ENCODE measurements at places on chromosomes 1 and 21.

DNA sequence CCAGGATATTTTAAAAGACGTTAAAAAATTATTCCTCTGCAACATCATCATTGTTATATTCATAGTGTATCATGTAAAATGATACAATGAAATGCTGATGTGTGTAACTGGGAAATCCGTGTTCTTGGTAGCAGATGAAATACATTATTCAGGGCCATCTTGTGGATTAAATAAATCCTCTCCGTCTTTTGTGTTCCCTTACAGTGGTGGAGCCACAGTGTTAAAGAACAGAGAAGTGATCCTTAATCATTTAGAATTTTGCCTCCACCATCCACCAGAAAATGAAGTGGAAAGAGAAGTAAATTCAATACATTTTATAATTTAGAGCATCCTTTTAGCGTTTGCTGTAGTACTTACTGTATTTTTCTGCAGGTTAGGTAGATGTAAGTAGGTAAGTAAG, 1.3 kb downstream of the DYRK3 start:
- no peak for DNase-seq

- no peak for DNase-seq
Measured at GRCh38 chr1:24748191-24749121, 3.2 kb downstream of the CLIC4 start.

DNA sequence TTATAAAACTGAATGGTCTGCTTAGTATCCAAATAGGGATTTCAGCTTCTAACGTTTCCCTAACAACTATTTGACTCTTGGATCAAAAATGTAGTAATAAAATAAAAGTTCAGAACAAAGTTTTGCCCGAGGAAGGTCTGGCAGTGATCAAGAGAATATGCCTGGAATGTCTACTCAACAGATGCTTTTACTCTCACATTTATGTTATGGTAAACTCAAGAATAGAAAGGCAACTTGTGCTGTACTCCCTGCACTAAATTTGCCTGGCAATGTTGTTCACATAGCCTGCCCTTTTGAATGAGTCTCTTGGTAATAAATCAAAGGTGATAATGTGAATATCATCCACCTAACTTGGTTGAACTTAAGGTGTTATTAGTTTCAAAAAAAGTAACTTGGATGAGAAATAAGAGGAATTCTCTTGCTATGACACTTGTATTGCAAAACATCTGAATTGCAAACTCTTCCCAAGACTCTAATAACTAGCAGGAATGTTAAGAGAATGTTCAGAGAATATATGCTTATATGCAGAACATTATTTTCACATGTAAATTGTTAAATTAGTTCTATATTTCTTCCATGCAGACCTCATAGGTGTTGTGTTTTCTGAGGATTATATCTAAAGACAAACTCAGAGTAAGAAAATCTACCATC, 215.8 kb downstream of the COL24A1 start:
- DNase-seq = no peak

GRCh38 chr1:214364386-214364785, 83.4 kb downstream of the SMYD2 start:
- DNase-seq = no peak

DNA sequence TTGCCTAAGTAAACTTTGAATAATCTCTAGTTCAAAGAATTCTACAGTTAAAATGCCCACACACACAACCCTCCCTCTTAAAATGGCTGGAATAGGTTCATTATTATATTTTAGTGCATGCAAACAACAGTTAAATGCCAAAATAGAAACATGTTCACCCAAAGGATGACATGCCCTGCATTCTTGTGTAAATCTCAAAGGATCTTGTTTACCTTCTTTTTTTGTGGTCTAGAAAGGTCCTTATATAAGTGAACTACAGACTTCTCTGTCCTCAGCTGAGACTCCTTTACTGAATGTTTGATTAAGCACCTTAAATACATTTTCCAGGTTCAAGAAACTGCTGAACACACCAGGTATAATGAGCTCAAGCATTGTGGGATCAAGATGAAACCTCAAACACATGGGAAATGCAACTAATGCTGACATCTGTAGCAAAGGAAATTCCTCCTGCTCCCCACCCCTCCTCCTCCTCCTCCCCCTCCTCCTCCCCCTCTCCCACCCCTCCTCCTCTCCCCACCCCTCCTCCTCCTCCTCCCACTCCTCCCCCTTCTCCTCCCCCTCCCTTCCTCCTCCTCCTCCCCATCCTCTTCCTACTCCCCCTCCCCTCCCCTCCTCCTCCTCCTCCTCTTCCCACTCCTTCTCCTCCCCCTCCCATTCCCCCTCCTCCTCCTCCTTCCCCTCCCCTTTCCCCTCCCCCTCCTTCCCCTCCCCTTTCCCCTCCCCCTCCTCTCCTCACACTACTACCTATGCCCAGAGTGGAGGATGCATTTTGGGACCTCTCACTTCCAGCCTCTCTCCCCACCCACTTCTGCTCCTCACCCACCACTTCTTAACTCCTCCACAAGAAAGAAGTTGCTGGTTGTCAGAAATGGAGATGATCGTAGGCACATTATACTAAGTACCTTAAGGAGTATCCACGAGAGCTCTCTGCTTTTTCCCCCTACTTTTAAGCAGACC, 233.9 kb downstream of the MRPL39 start:
- no peak for DNase-seq

DNA sequence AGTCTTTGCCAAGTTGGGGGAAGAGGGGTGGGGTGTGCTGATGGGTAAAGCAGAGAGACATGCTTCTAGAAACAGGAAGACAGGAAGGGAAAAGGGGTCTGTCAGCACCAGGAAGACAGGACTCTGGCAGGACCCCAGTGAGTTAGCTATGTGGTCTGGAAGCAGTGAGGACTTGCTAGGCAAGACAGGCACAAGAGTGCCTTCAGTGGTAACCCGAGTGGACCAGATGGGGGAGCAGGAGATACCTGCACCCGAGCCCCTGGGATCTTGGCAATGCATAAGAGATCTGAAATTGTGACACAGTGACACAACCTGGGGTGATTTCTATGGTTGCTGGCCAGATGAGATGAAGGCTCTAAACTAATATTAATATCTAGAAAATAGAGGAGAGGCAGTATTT, 7.0 kb downstream of the TLR5 start:
- no peak for DNase-seq

GRCh38 chr1:179953974-179954492, 577 bp upstream of the CEP350 start:
- DNase-seq = peak; percentile 38

DNA sequence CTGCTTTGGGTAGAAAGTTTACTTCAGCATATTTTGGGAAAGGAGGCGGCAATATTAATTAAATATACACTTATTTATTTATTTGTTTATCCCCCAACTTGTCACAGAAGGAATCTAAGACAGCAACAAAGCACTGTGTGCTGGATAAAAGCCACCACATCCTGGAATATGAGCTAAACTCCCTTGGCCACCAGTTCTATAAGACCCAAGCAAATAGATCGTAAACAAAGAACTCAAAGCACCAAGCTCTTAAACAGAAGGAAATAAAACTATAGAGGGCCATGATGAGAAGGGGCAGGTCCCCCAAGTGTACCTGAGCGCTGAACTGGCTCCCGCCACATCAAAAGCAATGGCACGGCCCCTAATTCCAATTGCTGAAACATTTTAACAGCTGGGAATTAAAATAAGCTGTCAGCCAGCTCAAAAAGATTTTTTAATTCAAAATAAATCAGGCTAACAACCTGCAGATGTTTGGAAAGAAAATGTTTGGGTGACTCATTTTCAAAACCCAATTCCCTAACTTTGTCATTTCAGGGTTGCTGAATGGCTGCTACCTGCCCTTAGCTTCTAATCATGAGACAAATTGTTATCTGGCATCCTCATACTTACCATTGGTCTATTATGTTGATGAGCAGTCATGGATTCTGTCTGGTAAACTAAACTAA, 127.1 kb downstream of the SLC30A10 start:
- DNase-seq = no peak

DNA sequence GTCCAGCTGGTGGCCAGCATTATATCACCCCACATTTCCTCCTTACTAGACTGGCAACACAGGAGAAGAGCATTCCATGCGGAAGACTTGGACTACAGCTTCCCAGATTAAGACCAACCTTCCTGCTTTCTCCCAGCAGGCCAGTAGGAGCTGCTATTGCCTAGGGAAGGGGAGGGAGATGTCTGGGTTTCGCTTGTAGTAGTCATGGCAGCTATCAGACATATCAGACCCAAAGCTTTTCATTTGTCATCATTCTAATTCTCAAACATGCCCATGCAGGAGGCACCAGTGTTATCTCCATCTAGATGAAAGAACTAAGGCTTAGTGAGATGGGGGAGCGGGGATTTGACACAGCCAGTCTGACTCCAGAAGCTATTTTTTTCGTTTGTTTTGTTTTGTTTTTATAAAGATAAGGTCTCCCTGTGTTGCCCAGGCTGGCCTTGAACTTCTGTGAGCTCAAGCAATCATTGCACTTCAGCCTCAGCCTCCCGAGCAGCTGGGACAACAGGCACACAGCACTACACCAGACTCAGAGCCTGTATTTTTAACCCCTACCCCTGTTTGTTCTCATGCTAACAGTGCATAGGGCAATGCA, 4.5 kb downstream of the PLA2G2A start:
- peak; percentile 35 for DNase-seq

DNA sequence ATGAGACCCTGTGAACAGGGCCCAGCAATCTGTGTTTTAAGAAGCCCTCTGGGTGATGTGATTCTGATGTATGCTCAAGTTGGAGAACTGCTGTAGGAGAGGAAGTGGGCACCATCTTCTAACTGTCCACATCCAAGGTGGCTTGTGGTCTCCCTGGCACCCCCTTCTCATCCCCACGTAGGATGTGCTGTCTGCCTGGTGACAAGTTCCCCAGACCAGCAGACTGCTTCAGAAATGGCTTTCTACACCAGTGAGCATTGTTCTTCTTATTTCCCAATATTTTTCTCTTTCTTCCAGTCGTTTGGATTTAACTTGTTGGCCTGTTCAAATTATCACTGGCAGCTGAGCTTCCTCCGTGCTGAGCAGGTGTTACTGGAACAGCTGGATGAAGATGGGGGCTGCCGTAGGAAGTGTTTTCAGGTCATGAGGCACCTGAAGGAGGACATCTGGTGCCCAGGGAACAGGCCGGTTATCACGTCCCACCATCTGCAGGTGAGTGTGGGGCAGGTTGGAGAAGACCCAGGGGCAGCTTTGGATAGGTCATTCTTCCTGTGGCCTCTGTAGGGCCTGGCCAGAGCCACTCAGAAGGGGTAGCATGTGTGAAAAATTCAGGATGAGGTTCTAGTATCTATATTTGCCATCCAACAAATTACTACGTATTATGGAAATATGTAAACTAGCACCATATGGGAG, 16.8 kb downstream of the MAB21L3 start:
- no peak for DNase-seq

- DNase-seq = no peak
Measured at GRCh38 chr1:214316593-214316992, 35.6 kb downstream of the SMYD2 start.

DNA sequence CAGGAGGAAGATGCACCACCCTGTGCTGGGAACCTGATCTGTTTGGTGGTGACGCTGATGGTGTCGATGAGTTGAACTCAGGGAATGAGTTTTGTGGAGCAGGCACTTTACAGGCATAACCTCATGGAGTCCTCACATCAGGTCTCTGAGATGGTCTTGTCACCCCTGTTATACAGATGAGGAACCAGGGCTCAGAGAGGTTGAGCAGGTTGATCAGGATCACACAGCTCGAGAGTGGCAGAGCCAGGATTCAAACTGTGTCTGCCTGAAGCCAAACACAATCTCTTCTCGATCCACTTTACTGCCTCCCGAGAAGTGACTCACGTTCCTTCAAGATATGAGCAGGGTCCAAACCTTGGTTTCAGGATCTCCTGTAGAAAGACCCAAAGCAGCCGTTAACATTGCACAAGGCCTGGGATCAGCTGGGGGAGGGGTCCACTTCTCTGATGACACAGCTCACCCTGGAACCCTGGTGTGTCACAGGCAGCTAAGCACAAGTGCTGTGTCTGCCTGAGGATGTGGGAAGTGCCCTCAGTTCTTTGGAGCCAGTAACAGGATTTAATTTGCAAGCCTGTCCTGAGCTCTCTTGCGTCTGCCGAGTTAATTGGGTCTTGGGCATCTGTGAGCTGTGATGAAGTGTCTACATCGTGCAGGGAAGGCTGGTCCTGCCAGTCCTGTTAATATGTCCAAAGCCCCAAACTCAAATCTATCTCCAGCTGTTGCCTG, 65.4 kb upstream of the STUM start:
- DNase-seq = no peak

DNA sequence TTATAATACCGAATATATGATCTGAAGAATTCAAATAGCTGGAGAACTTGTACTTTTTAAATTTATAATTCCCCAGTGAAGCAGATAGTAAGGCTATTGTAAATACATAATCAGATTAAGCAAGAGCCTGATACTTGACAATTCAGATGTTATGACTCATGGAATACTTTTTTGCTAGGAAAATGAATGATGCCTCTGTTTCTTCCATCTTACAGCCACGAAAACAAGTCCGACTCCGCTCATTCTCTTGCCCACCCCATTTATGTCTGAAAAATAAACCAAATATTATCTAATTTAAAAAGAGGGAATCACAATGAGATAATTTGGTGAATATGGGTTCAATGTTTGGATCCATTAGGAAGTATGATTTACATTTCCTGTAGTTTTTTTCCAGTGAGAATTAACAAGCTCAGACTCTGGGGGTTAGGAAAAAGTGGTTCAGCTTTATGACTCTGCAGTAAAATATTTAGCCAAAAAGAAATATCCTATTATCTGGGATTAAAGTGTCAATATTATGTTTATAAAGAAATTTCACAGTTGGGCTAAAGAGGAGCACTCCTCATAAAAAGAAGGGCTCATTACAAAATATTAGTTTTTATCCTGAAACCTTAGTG, 50.4 kb upstream of the DAB1 start:
- DNase-seq = no peak

All from CD4-positive, alpha-beta T cell treated with Interferon alpha-2 for 1 hour (primary cell).